ENCODE measurements at places on chromosomes 5 and 9.

- no peaks in the 10 kb centered on the region for H3K36me3 ChIP-seq
- no peak for DNase-seq
- H3K4me3 ChIP-seq: no peak overlapping the region
- H3K4me1 ChIP-seq: peaks cover 4% of the 10 kb centered on the region
- no peak overlapping the region for H3K27ac ChIP-seq
Measured at GRCh38 chr5:172481011-172481800, 26.9 kb upstream of the SH3PXD2B start.

DNA sequence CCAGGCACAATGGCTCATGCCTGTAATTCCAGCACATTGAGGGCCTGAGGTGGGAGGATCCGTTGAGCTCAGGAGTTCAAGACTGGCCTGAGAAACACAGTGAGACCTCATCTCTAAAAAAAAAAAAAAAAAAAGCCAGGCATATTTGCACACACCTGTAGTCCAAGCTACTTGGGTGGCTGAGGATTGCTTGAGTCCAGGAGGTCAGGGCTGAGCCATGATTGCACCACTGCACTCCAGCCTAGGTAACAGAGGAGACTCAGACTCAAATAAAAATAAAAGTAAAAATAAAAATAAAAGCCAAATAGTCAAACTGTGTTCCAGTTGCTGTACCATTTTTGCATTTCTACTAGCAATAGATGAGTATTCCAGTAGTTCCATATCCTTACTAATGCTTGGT is 616.0 kb downstream of the KIF4B start:
- no peaks in the 10 kb centered on the region for H3K27me3 ChIP-seq
- no peaks in the 10 kb centered on the region for H3K4me1 ChIP-seq
- no peak overlapping the region for H3K27ac ChIP-seq
- no peak for DNase-seq

DNA sequence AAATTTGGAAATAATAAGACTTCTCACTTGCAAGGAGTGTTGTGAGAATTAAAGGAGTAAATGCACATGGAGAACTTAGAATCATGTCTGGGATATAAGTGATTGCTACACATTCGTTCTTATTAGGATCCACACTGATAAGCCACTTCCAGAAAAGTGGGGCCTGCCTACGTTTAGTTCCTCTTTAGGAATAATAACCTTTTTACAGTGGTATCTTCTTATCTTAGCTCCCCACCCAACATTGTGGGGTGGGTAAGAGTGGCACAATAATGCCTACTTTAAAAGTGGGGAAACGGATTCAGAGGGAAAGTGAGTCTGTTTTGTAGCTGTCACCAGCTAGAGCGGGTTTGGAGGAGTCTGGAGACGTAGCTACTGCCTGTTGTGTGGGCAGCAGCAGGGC is 16.0 kb downstream of the DOCK2 start:
- no peaks in the 10 kb centered on the region for H3K36me3 ChIP-seq
- no peak overlapping the region for H3K27ac ChIP-seq
- H3K27me3 ChIP-seq: no peaks in the 10 kb centered on the region
- no peak for DNase-seq
- no peaks in the 10 kb centered on the region for H3K4me1 ChIP-seq

DNA sequence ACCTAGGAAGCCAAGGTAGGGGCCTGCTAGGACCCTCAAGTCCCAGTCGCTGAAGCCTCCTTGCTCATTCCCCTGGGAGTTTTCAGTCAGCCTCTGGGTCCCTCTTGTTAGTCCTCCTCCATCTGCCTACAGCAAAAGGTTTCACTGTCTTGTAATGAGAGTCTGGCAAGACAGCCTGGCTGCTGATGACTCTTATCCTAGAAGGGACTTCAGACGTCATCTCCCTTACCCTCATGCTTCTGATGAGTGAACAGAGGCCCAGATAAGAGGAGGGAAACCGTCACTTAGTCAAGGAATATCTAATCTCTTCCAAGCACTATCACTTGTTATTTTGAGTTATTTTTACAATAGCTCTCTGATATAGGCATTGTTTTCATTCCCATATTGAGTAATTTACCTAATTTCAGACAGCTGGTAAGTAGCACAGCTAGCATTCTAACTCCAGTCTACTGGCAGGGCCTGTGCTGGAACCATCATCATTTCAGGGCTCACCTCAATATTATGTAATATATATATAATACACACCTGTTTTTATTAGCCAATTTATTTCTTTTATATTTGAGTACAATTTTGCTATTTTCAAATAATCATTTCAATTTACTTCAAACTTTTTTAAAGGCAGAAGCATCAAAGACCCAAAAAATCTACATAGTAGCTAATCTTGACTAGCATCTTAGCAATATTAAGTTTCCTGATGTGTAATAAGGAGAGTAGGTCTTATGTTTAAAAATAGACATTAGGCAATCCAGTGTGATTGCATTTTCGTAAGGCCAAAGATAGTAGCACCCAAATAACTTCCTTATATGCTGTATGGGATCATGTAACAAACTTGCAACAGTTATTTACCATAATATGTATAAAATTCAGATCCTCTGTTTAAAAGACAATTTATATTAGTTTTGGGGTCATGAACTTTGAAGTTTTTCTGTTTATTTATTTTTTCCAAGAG is 7.9 kb downstream of the CMYA5 start:
- no peaks in the 10 kb centered on the region for H3K36me3 ChIP-seq
- DNase-seq: no peak
- no peak overlapping the region for H3K4me3 ChIP-seq
- H3K4me1 ChIP-seq: no peaks in the 10 kb centered on the region

DNA sequence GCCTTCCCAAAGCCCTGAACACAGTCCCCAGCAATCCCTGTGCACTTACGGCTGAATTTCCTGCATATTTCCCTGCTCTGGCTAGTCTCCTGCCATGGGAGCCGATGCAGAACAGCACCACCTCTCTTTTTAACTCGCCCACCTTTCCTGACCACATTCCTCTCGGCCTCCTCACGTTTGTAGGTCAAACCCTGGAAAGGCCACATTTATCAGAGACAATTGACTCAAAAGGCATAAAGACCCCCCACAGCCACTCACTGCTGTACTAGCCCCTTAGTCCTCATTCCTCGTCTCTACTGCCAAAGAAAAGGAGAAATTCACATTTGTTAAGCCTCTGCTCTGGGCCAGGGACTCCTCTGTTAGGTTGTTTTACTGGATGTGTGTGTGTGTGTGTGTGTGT is 43.6 kb downstream of the ENC1 start:
- no peak for DNase-seq
- H3K27me3 ChIP-seq: no peaks in the 10 kb centered on the region
- H3K4me1 ChIP-seq: peaks cover 8% of the 10 kb centered on the region
- H3K36me3 ChIP-seq: no peaks in the 10 kb centered on the region
- no peak overlapping the region for H3K4me3 ChIP-seq

DNA sequence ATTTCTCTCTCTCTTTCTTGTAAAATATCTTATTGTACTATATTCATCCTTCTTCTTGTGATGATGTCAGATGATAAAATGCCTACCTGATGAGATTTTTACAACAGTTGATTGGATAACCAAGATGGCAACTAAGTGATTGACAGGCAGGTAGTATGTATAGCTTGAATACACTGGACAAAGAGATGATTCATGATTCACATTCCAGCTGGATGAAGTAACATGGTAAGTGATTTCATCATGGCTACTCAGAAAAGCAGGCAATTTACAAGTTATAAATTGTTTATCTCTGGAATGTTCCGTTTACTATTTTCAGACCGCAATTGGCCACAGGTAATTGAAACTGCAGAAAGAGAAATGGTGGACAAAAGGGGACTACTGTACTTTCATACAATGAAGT is 1471.7 kb upstream of the C9orf72 start:
- no peak overlapping the region for H3K27ac ChIP-seq
- DNase-seq: no peak
- no peaks in the 10 kb centered on the region for H3K4me1 ChIP-seq
- H3K36me3 ChIP-seq: no peaks in the 10 kb centered on the region
- no peaks in the 10 kb centered on the region for H3K27me3 ChIP-seq

DNA sequence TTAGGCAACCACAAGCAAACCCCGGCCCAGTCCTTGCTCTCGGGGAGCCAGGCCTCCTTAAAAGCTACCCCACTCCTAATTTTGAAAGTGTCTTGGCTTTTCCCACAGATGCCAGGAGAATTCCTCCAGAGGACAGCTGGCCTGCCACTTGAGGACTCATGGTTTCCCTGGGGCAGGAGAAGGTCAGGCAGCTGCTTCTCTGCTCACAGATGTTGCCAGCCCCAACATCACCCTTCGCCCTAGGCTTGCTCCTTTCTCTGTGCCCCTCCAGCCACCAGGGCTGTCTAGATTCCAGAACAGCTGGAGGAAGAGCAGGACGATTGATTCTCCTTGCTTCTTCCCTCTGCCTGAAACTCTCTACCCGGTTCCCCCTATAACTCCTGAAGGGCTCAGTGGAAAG is 8.5 kb downstream of the GGTA1 start:
- H3K27ac ChIP-seq: no peak overlapping the region
- H3K27me3 ChIP-seq: no peaks in the 10 kb centered on the region
- H3K4me3 ChIP-seq: no peak overlapping the region
- peaks cover 6% of the 10 kb centered on the region for H3K4me1 ChIP-seq
- no peaks in the 10 kb centered on the region for H3K36me3 ChIP-seq

- no peaks in the 10 kb centered on the region for H3K4me1 ChIP-seq
- H3K36me3 ChIP-seq: no peaks in the 10 kb centered on the region
- no peak overlapping the region for H3K4me3 ChIP-seq
- H3K27me3 ChIP-seq: no peaks in the 10 kb centered on the region
- no peak for DNase-seq
Measured at GRCh38 chr5:67467110-67467509, 270.5 kb upstream of the CD180 start.

DNA sequence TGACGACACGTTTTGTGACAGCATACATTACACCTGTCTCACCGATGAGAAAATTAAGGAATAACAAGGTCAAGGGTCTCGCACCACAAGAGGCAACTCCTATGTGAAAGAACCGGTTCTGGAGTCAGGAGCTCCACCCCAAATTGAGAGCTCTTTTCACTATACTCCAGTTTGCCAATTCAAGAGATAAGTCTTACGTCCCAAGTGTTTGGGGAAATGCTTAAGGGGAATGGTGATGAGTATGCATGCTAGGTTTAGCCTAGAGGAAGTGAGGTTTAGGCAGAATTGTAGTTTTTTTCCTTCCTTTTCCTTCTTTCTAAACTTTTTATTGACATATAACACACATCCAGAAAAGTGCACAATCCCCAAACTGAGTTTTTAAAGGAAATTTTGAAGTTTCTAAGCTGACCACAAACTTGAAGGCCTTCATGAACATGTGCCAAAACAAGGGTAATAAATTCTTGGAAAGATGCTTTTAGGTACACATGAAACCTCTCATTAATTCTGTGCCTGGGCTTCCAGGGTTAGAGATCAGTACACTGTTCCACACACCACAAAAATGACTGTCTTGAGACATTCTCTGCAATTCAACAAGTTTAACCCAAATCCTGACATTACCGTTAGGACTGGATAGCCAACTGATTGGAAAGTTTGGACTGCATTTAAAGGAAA is 127.6 kb upstream of the SLC1A3 start:
- DNase-seq: peak; percentile 40
- H3K36me3 ChIP-seq: no peaks in the 10 kb centered on the region
- no peak overlapping the region for H3K27ac ChIP-seq
- H3K27me3 ChIP-seq: no peaks in the 10 kb centered on the region
- H3K4me1 ChIP-seq: no peaks in the 10 kb centered on the region

DNA sequence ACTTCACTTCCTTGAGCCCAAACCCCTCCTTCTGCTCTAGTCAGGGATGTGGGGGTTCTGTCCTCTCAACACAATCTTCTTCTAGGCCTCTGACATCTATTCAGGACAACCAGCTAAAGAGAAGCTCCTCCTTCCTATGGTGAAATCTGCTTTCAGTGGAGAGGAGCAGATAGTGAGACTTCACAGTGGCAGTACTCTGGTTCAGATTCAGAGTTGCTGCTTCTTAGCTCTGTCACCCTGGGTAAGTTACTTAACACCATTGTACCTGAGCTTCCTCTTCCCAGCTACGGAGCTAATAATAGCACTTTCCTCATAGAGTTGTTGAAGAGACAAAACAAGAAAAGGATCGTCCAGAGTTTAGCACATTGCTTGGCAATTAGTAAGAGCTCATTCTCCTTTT is 77.3 kb upstream of the LARP1 start:
- H3K36me3 ChIP-seq: no peaks in the 10 kb centered on the region
- H3K4me3 ChIP-seq: no peak overlapping the region
- DNase-seq: no peak
- no peaks in the 10 kb centered on the region for H3K27me3 ChIP-seq
- H3K27ac ChIP-seq: no peak overlapping the region
- H3K4me1 ChIP-seq: peaks cover under 1% of the 10 kb centered on the region
